CD4-positive, alpha-beta T cell (primary cell): ENCODE measurements at places on chromosomes 5 and 9.
A peak's percentile ranks its signal among the peaks of the same experiment; 100 is the strongest.

GRCh38 chr5:158127536-158127935, 268.6 kb upstream of the CLINT1 start:
- DNase-seq: no peak

GRCh38 chr5:83957188-83957587, 236.5 kb upstream of the HAPLN1 start:
- no peak for DNase-seq

DNA sequence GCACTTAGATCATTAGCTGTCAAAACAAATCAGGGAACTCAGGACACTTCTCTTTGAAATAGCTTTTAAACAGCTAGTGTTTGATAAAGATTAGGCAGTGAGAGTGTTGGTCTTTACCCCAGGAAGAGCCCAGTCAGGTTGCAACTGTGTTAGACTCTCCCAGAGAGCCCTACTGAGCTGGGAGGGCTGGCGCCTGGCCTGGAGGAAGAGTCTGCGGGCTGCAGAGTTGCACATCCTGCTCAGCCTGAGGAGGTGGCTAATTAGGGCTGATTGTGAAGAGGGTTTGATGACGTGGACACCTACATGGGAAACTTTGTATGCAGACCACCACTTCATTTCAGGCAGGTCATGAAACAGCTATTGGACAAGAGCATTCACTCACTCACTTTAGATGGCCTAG, 112.0 kb downstream of the TMEM174 start:
- no peak for DNase-seq

- no peak for DNase-seq
Observed at GRCh38 chr9:94553029-94553938, 1.6 kb upstream of the PCAT7 start.

- no peak for DNase-seq
Observed at GRCh38 chr9:115596746-115597080, 478.8 kb upstream of the TNC start.

GRCh38 chr5:672329-673160, 20.6 kb downstream of the TPPP start:
- peak; percentile 93 for DNase-seq

DNA sequence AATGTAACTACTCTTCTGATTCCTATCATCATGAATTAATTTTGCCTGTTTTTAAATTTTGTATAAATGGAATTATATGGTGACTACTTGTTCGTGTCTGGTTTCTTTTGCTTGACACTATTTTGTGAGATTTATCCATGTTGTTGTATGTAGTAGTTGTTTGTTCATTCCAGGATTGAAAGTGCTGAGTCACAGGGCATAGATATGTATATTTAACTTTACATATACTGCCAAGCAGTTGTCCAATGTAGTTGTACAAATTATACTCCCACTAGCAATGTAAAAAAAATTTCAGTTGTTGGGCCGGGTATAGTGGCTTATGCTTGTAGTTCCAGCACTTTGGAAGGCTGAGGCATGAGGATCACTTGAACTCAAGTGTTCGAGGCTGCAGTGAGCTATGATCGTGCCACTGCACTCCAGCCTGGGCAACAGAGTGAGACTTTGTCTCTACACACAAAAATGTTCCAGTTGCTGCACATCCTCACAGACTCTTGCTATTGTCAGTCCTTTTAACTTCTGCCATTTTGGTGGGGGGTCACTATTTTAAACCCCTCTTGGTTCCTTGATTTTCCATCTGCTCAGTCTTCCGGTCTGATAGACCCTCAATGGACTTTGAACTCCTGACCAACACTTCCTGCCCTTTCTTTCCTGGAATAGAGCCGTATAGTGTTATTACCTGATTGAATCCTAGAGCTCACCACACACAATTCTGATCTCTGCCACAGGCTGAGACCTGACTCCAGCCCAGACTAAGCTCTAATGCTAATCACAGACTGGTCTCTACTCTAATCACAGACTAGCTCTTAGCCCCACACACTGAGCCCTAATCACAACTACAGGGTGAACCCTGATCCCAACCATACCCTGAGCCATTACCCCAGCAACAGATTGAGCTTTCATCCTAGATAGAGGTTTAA, 69.3 kb upstream of the MELK start:
- no peak for DNase-seq
